C1 segment of cervical spinal cord (tissue), 14 donors: ENCODE measurements at places on chromosomes 11 and 22.
A peak's percentile ranks its signal among the peaks of the same experiment; 100 is the strongest.

DNA sequence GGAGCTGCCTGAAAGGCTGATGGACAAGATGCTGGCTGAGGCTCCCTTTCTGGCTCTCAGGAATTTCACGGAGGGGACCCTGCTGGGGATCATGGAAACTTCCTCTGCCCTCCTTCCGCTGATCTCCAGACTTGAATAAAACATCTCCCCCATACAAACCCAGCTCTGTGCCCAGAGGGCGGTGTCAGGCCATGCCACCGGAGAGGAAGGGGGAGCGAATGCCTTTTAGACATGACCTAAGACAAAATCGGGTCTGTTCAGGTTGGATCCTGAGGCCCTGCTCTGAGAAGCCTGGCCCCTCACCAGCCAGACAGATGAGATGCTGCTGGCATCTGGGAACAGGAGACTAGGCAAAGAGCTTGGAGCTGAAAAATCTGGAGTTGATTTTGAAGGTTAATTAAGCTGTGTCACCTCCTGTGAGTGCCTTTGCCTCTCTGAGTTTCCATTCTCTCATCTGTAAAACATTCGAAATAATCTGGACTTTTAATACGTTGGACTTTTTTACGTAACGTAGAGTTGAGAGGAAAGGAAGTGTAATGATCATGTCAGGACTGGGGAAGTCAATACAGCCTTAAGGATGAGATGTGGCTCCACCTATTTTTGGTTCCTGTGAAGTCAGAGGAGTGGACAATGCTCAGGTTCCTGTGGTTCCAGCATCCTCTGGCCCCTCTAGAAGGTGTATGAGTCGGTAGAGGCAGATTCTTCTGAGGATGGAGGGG lies 163.6 kb downstream of the ST3GAL4 start:
- no peak for DNase-seq

DNA sequence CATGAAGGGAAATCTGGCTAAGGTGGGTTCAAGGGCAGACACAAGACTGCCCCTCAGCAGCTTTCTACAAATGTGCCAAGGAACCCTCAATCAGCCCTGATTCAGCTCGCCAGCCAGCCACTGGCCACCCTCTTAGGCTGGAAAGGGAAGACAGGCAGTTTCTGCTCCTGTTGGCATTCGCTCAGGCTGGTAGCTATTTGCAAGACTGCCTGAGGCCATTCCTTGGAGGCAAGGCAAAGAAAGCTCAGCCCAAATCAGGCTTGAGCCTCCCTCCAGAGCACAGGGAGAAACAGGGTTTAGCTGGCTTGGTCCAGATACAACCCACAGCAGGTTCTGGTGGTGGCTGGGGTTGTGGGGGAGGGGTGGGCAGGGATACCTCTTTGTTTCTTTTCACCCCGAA lies 19.2 kb downstream of the TP53I11 start:
- no peak for DNase-seq

DNA sequence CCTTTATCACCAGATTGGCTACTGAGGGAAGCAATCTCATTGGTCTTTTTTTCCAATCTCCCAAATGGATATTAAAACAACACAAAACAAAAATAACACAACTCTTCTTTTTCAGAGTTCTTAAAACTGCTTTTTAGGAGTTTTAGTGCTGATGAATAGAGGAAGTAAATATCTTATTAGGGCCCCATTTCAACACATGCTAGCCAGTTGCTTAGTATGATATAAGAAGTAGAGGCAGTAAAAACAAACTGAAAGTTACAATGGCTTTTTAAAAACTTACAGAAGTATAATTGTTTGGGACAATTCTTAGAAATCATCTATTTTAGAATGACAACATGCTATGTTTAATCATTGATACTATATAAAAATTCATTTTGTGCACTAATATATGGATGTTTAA lies 3.4 kb downstream of the C11orf71 start:
- no peak for DNase-seq

DNA sequence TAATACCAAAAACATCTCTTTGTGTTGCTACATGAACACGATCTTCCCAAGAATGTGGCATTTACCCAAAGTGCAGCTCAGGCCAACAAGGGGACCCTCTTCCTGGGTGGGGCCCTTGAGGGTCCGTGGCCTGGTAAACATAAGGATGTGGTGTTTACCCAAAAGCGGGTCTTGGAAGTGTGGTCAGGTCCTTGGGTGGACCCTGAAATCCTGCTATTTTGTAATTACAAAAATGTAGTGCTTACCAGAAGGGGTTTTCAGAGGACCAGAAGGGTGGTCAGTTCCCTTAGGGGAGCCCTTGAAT lies 87.8 kb upstream of the PRDM11 start:
- no peak for DNase-seq

DNA sequence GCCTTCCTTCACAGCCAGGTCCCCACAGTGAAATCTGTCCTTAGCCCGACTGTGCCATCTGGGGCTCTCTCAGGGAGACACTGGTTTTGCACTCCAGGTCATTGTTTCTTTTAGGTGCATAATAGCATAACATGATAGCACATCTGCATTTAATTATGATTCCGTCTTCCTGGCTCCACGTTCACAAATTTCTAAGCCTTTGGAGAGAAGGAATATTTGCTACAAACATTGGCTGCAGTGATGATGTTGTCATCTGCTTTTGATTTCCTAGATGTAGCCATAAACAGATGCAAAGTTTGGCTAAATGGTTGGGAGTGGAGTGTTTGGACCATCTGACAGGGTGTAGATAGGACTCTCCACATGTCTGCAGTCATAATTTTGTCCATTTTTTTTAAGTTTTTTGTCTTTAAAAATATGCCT lies 12.0 kb upstream of the CAT start:
- DNase-seq = no peak

DNA sequence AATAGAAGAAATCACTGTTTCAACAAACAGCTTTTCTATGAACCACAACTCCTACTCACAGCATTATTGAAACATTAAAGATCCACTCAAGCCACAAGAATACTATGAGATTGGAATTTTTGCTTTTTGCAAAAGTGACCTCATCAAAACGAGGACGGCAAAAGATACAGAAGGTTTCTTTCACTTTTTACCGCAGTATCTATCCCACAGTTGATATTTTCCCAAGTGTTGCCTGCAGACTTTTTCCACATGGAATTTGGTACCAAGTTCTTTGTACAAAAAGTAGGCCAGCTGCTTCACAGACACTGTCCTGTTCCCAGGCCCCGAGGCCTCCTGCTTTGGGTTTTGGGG lies 204.0 kb downstream of the TBC1D22A start:
- no peak for DNase-seq

- peak; percentile 11 for DNase-seq
Measured at GRCh38 chr11:67071420-67072284, 15.0 kb downstream of the RHOD start.

DNA sequence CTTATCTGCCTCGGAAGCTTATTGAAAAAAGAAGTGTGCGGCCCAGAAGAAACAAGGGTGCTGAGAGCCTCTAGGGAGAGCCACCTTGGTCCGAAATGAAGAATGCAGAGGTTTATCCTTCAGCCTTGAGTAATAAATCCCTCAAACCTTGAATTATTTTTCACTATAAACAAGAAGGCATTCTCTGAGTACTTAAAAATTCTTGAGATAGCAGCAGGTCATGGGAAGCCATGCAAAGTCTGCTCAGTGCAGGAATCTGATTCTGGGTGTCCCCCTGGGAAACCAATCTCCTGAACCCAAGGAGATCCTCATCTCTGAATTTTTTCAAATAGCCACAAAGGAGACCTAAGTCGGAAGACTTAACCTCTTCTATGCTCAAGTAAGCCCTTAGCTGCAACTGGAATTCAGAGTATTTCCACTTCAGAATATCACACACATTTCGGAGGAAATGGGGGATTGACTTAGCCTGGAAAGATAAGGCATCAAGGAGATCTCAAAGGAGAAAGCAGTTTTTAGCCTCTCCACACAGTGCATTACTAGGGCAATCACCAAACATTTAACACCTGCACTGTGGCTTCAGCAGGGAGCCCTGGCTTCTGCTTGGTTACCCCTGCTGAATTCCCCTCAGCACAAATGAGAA lies 365.0 kb downstream of the ETS1 start:
- no peak for DNase-seq

- DNase-seq = no peak
Measured at GRCh38 chr11:126841999-126842398, 158.6 kb downstream of the KIRREL3 start.

GRCh38 chr11:121566279-121567168 lies 113.8 kb upstream of the SORL1-AS1 start:
- no peak for DNase-seq

GRCh38 chr11:57513452-57513795 lies 2.1 kb downstream of the SLC43A1 start:
- DNase-seq = no peak

- DNase-seq = no peak
Measured at GRCh38 chr11:33703788-33704187, 3.2 kb upstream of the C11orf91 start.

DNA sequence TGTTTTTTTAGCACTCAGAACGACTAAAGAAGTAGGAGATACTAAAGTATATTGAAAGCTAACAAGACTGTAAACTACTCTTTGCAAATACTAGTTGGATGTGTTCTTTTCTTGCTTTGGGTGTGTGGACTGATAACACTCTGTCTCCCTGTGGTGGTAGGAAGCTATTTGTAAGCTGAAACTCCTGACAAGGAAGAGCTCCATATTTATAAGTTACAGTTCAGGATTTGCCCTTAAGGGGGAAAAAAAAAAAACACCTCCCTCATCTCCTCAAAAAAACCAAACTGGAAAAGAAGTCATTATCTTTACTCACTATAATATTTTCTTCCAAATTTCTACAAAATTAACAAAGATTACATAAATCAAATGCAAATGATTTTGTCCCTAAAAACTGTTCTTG lies 94.9 kb downstream of the LARGE2 start:
- no peak for DNase-seq

DNA sequence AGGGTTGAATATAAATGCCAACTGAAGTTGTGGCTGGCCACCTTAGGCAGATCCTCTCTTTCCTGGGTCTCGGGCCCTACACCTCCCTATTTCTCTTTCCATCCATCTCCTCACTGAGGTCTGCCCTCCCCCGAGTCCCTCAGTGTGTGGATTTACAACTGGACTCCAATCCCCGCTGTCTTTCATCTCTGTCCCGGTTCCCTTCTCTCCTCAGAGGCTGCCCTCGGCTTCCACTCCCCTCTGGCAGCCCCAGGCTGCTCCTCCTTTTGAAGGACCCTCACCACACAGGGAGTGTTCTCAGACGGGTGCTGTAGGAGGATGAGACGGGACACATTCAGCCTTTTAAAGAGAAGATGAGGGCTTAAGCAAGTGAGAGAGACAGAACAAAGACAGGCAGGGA lies 167.1 kb downstream of the ST3GAL4 start:
- no peak for DNase-seq

- DNase-seq = no peak
Measured at GRCh38 chr11:64146036-64146955, 19.6 kb downstream of the MACROD1 start.

- no peak for DNase-seq
Measured at GRCh38 chr11:94513091-94513490, 830 bp downstream of the C11orf97 start.

DNA sequence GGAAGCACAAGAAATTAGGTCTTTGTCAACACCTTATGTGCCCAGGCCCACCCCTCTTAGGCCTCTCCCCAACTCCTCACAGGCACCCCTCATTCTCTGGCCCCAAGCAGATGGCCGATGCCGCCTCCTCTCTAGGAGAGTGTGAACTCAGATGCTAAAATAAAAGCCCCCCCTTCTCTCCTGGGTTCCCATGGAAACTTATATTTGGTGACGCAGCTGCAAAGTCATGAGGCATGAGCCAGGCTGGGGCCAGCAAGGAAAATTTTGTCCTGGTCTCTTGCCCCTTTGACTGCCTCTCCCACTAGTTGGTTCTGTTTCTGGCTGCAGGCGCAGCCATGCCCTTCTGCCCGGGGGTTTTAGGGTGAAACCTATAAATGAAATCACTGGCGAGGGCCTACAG lies 11.8 kb downstream of the RCOR2 start:
- no peak for DNase-seq

GRCh38 chr11:125554038-125554437 lies 15.2 kb upstream of the EI24 start:
- no peak for DNase-seq

GRCh38 chr22:38831166-38831945 lies 12.5 kb downstream of the NPTXR start:
- no peak for DNase-seq

- no peak for DNase-seq
Measured at GRCh38 chr22:43191831-43192230, 4.9 kb upstream of the TTLL12 start.

DNA sequence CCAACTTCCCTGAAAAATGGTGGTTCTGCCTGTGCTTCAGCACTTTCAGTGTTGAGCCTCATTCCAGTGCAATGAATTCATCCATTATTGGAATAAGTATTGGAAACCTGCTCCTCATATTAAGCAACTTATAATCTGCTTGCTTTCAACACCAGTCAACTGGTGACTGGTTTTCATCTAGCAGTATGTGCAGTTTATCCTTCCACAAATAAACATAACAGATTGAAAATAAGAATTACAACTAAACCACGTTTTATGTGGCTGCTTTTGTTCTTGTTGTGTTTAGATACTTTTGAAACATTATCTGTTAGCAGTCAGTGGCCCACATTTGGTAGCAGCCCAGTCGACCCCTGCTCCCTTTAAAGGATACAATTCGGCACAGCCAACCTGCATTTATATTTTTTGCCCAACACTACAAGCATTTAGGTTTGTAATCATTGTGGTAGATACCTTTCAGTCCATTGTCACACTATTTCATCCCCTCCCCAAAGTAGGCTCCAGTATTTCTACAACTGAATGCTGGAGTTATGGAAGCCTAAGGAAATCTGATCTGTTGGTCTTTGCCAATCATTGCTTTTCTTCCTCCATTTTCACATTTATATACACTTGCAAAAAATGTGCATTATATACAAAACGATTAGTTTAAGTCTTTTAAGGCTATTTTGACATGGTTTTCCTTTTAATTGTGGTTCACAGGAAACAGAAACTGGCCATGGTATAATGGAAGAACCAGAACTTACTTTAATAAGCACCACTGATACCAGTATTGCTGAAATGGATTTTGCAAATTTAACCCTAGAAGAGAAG lies 13.1 kb downstream of the TAF1D start:
- no peak for DNase-seq

DNA sequence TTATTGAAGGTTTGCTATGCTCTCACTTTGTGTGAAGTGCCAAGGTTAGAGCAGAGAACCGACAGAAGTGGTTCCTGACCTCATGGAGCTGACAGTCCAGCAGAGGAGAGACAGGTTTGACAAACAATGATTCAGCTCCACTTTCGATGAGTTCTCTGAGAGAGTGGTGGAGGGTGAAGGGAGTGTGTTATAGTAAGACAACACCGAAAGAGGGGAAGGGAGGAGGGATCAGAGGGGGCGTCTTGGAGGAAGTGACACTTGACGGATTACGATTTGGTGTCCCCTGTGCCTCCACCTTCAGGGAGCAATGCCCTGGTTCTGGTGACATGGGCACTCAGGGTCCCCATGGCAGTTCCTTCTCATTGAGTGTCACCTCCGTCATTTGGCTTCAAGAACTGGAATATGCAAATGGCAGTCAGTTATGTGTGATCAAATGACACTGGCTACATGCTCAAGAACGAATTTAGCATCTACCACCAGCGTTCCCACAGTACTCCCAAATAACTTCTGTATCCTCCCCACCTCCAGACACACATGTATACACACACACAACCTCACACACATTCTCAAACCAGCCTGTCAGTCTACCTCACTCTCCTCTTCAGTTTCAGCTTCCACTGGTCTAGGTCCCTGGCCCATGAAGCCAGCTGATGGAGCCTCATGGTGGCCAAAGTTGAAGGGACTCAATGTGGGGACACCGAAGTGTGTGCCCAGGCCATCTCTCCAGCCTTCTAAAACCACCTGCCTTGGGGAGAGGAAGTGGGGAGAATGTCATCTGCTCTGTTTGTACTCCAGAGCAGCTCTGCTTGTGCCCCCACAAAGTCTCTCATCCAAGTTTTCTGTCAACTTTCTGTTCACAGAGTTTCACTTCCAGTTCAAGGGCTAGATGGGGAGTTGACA lies 31.4 kb upstream of the NUP160 start:
- DNase-seq = no peak
